ENCODE measurements at places on chromosomes 12 and 14. TPM values are rescaled to one million over a fixed set of nuclear protein-coding genes. Genes with fewer than 3 reads are reported as not detected.

DNA sequence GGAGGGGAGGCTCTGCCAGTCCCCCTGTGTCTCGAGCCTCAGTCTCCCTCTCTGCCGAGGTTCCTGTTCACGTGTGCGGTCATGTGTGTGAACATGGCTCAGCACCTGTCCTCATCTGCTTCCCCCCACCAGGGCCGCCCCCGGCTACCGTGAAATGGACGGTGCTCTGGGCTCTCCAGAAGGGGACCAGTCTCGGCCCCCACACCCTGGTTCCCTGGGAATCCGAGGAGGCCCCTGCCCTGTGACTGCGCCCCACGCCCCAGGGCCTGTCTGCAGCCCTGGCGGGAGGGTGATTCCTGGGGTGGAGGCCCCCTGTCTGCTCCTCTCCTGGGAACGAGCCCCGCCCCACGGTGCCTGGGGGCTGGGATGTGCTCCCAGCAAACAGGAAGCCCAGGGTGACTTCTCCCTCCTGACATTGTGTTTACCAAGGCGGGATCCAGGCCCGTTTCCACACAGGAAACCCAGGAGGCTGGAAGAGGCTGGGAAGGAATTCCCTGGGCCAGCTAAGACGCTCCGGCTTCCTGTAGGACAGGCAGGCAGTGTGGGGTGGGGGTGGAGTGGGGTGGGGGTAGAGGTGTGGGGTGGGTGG lies 46.6 kb downstream of the KIF26A start:
- no peak for DNase-seq

- no peak for DNase-seq
Observed at GRCh38 chr12:53983568-53983949, 1.4 kb upstream of the HOXC10 start.

- DNase-seq: no peak
Observed at GRCh38 chr14:60643141-60643462, 6.2 kb downstream of the SIX1 start.

DNA sequence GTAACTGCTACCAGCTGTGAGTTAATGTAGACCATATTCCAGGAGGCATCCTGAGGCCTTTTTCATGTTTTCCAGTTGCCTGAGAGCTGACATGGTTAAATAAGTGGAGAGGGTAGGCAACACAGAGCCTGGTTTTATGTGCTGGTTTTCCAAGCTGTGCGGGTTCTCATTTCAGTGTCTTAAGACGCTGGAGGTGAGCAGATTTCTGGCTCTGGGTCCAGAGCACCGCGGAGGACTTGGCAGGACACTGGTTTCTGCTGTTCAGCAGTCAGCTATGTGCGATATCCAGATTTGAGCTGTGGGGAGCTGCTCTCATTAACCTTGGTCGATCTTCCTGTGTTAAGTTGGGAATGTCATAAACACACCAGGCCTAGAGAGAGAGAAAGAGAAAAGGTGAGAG lies 680.8 kb downstream of the BCL11B start:
- DNase-seq: no peak

- DNase-seq: no peak
Observed at GRCh38 chr14:101507836-101508150, 53.5 kb upstream of the DIO3 start.

- DNase-seq: no peak
Observed at GRCh38 chr12:111192647-111193046, 176.2 kb downstream of the PHETA1 start.

GRCh38 chr14:77738559-77739250 lies 22.3 kb downstream of the SNW1 start:
- peak; percentile 74 for DNase-seq

DNA sequence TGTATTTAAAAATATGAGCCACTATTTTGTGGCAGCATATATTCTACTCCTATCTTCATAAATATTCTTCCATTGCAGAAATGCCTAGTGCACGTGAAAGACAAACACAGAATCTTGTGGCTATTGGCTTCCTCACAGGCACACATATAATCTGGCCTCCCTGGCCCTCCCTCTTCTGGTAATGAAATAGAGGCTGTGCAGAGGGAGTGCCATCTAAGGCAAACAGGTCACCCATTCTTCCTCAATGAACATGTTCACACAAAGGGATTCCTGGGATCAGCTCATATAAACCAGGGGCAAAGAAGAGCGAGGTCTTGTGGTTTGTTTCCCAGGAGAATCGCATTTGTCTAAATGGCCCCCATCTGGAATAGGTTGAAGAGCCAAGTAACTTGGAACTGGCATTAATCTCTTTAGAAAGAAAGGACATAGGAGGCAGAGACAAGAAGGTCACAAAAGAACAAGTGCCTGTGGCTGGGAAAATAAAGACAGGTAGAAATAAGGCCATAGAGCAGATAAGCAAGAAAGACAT lies 171.6 kb upstream of the PTPRQ start:
- peak; percentile 48 for DNase-seq

- no peak for DNase-seq
Observed at GRCh38 chr14:106347890-106348755, 821.7 kb downstream of the TMEM121 start.

- peak; percentile 41 for DNase-seq
Observed at GRCh38 chr12:5488626-5488955, 56.7 kb downstream of the NTF3 start.

- no peak for DNase-seq
Observed at GRCh38 chr12:93402333-93403311, 24.9 kb downstream of the NUDT4 start.

DNA sequence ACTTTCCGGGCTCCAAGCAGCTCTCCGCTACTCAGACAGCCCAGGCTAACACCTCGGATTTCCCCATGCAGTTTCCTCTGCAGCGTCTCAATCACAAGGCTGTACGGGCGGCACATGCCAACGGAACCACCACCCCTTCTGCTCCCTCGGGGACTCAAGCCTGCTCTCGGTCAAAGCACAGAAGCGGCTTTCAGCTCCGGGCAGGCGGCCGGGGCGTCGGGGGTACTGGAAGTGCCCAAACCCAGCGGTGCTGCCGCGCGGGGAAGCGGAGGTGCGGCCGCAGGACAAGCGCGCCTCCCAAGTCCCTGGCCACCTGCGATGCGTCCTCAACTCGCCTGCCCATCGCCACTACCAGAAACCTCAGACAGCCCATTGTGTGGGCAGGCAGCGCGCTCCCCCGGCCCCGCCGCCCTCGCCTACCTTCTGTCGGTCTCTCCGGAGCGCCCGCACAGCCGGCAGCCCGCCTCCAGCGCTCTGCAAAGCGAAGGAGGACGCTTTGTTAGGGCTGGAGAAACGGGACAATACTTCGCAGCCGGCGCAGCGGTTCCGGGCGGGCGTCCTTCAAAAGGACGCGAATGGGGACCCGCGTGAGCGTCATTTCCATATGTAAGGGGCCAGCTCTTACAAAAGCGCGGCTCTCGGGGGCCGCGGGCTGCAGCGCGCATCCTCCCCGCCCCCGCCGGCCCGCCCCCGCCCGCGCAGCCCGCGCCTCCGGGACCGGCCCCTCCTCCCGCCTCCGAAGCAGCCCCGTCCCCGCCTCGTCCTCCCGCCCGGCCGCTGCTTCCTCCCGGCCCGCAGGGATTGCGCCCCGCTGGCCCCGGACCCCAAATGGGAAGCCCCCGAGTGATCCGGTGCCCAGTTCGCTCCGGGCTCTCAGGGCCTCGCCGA lies 674 bp downstream of the NIN start:
- peak; percentile 34 for DNase-seq

GRCh38 chr12:91493308-91493707 lies 310.7 kb upstream of the DCN start:
- DNase-seq: no peak

- peak; percentile 36 for DNase-seq
Observed at GRCh38 chr12:123813349-123813748, 51.2 kb downstream of the DNAH10 start.

GRCh38 chr12:125873016-125873415 lies 807.8 kb downstream of the AACS start:
- peak; percentile 64 for DNase-seq

DNA sequence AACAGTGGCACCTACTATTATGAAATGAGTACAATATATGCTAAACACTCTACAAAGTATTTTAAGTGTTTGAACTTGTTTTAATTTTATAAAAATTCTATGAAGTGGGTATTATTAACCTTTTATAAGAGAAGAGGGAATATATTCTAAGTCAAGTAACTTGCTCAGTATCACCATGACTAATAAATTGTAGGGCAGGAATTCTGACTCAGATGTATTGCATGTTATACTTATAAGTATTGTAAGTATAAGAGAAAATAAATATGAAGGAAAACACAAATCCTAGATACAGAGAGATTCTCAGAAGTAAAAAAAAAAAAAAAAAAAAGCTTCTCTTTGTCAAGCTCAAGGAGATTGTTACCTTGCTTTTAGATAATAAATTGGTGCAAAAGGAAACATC lies 893.2 kb downstream of the SLC16A7 start:
- no peak for DNase-seq

DNA sequence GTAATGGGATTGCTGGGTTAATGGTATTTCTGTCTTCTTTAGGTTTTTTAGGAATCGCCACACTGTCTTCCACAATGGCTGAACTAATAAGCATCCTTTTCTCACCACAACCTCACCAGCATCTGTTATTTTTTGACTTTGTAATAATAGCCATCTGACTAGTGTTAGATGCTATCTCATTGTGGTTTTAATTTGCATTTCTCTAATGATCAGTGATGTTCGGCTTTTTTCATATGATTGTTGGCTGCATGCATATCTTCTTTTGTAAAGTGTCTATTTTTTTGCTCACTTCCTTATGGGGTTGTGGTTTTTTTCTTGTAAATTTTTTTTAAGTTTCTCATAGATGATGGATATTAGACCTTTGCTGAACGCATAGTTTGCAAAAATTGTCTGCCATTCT lies 377.9 kb downstream of the GALC start:
- peak; percentile 74 for DNase-seq

DNA sequence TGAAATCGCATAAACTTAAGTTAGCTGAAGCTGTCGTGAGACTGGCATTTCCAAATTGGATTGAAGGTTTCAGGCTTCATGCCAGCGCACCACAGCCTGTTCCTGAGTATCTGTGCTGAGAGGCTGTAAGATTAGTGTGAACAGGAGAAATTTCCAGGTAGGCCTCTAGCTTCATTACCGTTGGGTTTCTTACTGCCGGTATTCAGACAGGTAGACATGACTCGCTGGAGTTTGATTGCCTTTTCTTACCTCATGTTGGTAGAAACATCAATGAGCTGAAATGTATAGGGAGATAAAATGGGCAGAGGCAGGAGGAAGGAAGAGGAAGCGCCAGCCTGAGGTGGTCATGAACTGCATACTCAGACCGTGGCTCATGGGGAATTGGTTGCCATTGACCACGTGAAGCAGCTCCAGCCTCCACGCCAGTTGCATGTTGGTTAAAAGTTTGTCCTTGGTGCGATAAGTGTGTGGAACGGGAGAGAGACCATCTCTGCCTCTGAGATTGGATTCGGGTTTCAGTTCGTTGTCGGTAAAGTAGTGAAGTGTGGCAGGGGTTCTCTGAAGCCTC lies 42.3 kb upstream of the MMP17 start:
- no peak for DNase-seq

DNA sequence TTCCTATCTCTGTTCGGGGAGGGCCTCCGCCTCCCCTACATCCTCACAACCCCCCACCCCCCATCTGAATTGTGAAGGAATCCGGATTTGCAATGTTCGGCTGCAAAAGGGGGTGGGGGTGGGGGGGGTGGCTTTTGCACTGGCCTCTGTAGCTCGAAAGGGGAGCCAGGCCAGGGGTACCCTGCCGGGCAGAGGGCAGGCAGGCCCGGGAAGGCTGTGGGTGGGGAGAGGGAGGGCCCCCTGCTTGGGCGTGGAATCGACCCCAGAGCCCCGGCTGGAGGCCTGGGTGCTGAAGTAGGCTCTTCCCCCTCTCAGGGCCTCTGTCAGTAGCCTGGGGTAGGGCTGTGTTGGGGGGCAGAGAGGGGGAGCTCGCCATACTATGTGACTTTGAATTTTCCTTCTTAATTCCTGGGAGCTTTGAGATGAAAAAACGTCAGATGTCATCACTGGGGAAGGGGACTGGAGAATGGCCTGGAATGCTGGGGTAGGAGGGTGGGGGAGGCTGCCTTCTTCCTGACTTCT lies 1.1 kb downstream of the LRP1 start:
- DNase-seq: no peak

- DNase-seq: no peak
Observed at GRCh38 chr12:97461553-97461952, 1.1 kb upstream of the RMST start.

GRCh38 chr12:121003650-121004049 lies 12.6 kb downstream of the C12orf43 start:
- DNase-seq: no peak

DNA sequence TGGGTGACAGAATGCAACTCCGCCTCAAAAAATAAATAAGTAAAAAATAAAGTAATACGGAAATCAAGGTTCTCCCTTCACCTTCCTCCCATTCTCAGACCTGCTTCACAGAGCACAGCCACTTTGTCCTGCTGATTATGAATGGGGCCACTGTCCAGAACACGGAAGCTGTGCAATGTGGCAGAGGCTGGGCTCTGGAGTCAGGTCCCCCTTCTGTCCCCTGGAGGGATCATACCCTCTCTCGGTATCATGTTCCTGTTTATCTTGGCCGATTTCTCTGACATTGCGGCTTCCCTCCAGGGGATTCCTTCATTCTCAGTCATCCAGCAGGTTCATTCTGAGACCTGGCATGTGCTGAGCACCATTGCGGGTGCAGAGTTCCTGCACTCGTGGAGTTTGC lies 11.3 kb downstream of the PPP2R5C start:
- no peak for DNase-seq

Gene NPAS3
- 2.6 TPM for total RNA-seq

Gene IRAK3
- total RNA-seq: 0.05 TPM

Gene AMDHD1
- 0.52 TPM for total RNA-seq

Gene PRH2
- not detected for total RNA-seq

Gene OTOGL
- 0.53 TPM for total RNA-seq

Gene TMEM119
- 1.8 TPM for total RNA-seq

Gene SLC6A12
- 2.6 TPM for total RNA-seq

Gene AMN
- total RNA-seq: 2.0 TPM

Gene CLEC7A
- 1.4 TPM for total RNA-seq

Gene LTBR
- total RNA-seq: 2.8 TPM

Gene OASL
- 1.3 TPM for total RNA-seq

Gene MFAP5
- total RNA-seq: 86.4 TPM
